Stimulated activated CD4-positive, alpha-beta T cell treated with anti-CD3 and anti-CD28 coated beads, Interleukin-2, amount 100 ng/mL, for 4 hours (primary cell): ENCODE measurements at places on chromosomes 13 and 19.

DNA sequence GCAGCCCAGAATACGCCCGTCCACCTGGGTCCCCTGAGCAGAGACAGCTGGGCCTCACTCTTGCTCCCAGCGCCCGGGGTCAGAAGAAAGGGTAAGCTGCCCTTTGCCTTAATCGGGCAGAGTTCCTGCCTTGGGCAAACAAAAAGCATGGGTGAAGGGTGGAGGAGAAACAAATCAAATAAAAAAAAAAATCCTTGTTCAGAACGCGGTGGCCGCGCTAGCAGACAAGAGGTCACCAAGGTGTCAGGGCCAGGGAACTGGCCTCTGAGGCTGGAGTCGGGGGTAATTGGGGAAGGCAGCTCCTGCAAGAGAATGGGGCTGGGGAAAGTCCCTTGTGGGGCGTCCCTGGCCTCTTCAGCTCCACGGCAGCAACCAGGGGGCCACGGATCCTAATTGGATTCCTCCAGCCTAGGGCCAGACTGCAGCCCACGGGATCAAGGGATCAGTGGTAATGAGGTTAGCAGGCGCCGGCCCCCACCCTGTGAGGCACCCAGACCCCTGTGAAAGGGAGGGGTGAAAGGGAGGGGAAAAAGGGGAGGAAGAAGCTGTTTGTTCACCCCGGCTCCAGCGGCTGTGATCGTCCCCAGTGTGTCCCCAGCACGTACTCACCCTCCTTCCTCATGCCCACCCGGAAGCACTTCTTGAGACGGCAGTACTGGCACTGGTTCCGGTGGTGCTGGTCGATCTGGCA, 5.5 kb downstream of the NR2F6 start:
- no peak for DNase-seq

DNA sequence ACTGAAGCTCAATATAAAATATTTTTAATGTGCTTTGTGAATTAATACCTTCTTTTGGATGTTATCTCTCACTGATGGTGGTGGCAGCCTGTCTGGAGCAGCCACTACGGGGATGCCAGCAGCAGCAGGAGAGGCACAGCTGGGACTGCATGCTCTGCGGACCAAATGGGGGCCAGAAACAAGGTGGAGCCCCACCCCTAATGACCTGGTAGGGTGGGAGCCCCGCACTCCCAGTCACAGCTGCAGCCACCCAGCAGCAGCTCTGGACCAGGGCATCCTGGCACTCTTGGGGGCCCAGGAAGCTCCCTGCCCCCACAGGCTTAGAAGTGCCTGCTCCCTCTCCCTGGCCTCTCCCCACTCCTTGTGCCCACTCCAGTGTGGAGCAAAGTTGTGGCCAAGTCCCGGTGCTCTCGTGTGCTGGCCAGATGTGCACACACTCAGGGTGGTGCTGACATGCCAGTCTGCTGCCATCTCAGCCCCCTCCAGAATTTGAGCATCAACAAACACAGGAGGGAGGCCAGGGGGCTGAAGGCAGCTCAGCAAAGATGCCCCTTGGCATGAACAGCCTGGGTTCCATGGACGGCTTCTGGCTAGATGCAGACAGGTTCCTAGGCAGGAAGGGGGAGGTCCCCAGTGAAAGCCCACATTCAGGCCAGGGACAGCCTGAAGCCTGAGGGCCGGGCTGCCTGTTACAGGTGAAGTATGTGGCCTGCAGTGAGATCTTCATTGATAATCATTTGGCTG, 696.7 kb upstream of the SLITRK5 start:
- DNase-seq, result no peak

DNA sequence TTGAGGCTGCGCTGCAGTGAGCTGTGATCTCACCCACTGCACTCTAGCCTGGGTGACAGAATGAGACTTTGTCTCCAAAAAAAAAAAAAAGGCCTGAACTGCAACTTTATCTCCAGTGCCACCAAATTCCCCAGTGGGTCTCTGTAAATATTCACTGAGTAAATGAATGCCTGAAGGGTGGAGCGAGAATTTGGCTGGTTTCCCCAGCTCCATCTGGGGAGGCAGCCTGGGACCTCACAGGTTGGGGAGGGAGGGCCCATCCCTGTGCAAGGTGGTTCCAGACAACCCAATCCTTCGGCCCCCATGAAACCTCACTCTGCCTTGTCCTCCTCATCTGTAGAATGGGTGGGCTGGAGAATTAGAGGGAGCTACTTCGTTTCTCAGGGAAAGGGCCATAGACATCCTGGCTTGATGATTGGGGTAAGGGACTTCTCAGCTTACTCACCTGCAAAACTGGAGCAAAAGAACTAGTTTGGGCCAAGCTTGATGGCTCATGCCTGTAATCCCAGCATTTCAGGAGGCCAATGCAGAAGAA, 4.2 kb upstream of the PKN1 start:
- DNase-seq, result no peak

GRCh38 chr19:54875506-54875905, 1.5 kb downstream of the FCAR start:
- no peak for DNase-seq

DNA sequence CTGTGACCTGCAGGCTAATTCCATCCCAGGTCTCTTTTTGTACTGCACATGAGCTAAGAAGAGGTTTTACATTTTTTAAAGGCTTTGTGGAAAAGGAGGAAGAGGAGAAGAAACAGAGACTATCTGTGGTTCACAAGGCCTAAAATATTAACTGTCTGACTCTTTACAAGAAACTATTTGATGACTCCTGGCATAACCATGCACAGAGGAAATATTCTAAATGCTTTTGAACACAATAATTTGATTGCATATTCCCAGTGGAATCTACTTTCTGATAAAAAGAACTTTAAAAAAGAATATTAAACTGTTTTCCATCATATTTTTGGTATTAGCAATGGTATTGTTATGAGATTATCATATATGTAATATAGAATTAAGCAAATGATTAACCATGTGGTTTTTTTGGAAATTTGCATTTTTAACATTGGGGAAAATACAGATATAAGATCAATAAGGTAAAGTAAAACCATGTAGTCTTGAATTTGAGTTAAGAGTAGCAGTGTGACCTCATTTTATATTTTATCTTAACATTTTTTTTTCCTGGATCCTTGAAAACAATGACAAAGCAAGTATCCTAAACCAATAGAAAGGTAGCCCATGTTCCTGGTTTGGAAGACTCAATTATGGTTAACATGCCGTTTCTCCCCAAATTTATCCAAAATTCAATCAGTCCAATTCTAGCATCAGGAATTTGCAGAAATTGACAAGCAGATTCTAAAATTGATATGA, 251.0 kb downstream of the UQCRFS1 start:
- DNase-seq, result no peak

- DNase-seq, result no peak
Measured at GRCh38 chr19:947707-948539, 22.1 kb downstream of the ARID3A start.

DNA sequence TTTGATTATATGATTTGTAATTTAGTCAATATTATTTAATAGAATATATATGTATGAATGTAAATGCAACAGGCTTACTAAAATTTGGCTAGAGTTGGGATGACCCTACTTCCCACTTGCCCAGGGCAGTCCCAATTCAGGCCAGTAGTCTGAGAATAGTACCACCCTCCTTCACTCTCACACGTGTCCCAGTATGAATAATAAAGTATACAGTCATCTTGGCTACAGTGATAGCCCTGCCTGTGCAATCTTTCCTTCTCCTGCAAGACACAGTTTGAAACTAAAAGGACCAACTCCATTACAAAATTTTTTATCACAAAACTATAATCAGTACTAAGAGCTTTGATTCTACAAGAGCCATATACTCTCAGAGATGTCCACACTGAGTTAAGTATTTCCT, 76.2 kb downstream of the SACS start:
- no peak for DNase-seq
